ENCODE measurements at places on chromosomes 6 and 20.

- no peaks in the 10 kb centered on the region for H3K36me3 ChIP-seq
- no peak for DNase-seq
- peaks cover 11% of the 10 kb centered on the region for H3K4me1 ChIP-seq
- H3K27ac ChIP-seq, result peak overlapping the region; percentile 24
These were observed 466.1 kb downstream of the BTBD3 start for GRCh38 chr20:12383821-12384220.

GRCh38 chr6:146962329-146962728 is 241.9 kb upstream of the STXBP5 start:
- no peaks in the 10 kb centered on the region for H3K36me3 ChIP-seq
- H3K27ac ChIP-seq, result no peak overlapping the region

DNA sequence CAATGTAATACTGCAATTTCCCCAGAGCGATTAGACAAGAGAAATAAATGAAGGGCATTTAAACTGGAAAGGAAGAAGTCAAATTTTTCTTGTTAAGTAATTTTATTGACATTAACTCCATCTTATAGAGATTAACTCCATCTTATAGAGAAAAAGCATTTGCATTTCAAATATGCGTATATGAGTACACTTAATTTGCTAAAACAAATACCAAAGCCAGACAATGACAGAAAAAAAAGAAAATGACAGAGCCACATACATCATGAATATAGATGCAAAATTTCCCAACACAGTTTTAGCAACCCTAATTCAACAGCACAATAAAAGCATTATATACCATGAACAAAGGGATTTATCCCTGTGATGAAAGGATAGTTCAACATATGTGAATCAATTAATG is 1293.1 kb upstream of the EYS start:
- no peaks in the 10 kb centered on the region for H3K36me3 ChIP-seq
- no peaks in the 10 kb centered on the region for H3K27me3 ChIP-seq
- H3K4me3 ChIP-seq, result no peak overlapping the region
- H3K4me1 ChIP-seq, result no peaks in the 10 kb centered on the region
- no peak overlapping the region for H3K27ac ChIP-seq

GRCh38 chr20:47222468-47223119 is 133.9 kb downstream of the ZMYND8 start:
- no peak overlapping the region for H3K4me3 ChIP-seq
- no peaks in the 10 kb centered on the region for H3K36me3 ChIP-seq
- no peak for DNase-seq

GRCh38 chr6:107116931-107117330 is 1.6 kb upstream of the BEND3 start:
- H3K27ac ChIP-seq, result no peak overlapping the region
- H3K4me3 ChIP-seq, result no peak overlapping the region
- no peaks in the 10 kb centered on the region for H3K27me3 ChIP-seq
- H3K36me3 ChIP-seq, result no peaks in the 10 kb centered on the region
- peaks cover 5% of the 10 kb centered on the region for H3K4me1 ChIP-seq

DNA sequence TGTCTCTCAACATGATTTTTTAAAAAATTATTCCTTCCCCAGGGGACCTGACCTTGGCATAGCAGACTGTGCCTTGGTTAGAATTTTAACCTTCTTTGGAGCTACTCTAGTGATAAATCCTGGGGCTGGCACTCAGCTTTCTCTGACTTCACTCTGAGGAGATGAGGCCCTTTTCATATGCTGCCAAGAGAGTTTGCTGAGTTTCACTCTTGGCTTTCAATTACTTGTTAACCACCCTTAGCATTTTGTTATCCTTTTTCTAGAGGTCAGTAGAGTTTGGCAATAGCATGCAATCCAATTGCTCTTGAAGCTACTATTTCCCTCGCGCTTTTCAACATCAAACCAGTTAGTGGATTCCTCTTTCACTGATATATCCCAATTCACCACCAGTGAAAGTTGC is 920.3 kb downstream of the EYS start:
- no peak for DNase-seq
- no peak overlapping the region for H3K4me3 ChIP-seq
- H3K27me3 ChIP-seq, result no peaks in the 10 kb centered on the region
- H3K36me3 ChIP-seq, result no peaks in the 10 kb centered on the region
- no peaks in the 10 kb centered on the region for H3K4me1 ChIP-seq
- H3K27ac ChIP-seq, result no peak overlapping the region

DNA sequence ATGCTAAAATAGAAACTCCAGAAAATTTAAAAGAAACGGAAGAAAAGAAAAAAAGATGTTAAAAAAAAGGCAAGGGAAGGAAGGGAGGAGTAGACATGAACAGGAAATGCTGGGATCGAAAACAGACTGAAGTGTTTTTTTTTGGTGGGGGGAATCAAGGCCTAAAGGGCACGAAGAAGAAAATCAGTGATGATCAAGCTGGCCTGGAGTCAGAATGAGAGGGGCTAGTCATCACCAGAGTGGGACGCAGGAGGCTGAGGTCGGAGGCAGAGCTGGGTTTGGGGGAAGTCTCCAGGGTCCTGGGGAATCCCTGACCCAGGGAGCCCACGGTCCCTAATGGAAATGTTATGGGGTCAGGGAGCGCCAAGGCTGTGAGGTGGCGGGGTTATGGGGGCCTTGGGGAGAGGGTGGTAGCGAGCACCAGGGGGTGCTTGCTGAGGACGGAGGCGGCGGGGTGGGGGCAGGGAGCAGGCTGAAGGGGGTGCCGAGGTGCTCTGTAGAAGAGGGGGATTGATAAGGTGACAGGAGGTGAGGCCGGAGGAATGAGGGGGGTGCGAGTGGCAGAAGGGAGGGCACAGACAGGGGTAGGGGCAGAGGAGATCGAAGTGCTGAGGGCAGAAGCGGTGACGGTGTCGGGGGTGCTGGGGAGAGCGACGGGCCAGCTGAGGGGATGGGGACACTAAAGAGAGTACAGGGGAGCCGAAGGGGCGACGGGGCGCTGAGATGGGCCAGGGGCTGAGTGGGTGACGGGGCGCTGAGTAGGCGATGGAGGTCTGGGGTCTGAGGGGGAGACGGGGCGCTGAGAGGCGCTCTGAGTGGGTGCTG is 684 bp downstream of the ZNFX1 start:
- peak overlapping the region; percentile 97 for H3K27ac ChIP-seq
- peak overlapping the region; percentile 88 for H3K4me3 ChIP-seq
- peak; percentile 25 for DNase-seq
- peaks cover 55% of the 10 kb centered on the region for H3K36me3 ChIP-seq
- peaks cover 53% of the 10 kb centered on the region for H3K4me1 ChIP-seq

- H3K27ac ChIP-seq, result no peak overlapping the region
- no peaks in the 10 kb centered on the region for H3K4me1 ChIP-seq
- H3K36me3 ChIP-seq, result no peaks in the 10 kb centered on the region
- no peaks in the 10 kb centered on the region for H3K27me3 ChIP-seq
These were observed 348.3 kb upstream of the POU3F2 start for GRCh38 chr6:98486057-98486456.

DNA sequence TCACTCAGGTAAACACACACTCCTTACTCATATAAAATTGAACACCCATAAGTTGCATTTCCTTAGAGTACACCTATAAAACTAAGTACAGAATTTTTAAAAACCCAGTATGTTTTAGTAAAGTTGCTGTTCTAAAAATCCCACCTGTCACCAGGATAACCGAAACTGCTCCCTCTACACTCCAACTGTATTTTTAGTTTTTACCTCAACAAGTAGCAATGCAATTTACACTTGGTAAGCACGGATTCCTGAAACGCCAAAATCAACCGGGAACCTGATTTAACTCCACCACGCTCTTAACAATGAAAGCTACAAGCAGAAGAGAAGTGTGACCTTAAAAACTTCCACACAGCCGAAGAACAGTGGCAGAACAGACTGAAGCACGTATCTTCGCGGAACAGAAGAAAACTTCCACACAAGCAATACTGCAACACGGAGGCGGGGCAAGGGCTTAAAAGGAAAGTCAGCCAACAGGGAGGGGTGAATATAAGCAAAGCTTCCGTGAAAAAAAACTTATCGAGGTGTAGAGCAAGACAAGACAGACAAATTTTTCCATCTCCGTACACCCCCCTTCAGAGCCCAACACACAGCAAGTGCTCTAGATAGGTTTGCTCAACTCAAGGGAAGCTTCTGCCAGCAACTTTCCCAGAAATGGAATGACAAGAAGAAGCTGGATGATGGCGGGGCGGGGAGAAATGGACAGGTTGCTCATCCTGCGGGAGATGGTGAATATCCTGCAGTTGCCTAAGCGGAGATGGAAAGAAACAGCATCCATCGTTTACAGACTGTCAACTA is 1.4 kb downstream of the STAU1 start:
- H3K4me1 ChIP-seq, result peaks cover 35% of the 10 kb centered on the region
- peak overlapping the region; percentile 88 for H3K27ac ChIP-seq
- H3K36me3 ChIP-seq, result no peaks in the 10 kb centered on the region
- DNase-seq, result peak; percentile 20
- H3K27me3 ChIP-seq, result no peaks in the 10 kb centered on the region

DNA sequence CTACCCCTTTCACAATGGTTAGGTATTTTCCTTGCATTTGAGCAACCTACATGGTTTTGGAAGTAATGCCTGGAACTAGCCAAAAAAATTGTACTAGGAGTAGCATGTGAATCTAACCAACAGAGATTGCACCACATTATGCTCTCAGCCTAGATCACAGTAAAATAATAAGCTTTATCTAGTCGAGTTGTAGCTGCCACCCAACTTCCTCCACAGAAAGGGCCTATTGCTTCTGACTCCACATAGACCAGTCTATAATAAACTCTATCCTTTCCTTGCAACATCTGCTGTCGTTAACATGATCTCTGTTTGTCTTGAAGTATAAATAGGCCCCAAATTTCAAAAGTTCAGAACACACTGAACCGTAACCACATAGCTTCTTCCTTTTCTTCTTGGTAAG is 375.5 kb downstream of the PKHD1 start:
- no peak for DNase-seq
- no peaks in the 10 kb centered on the region for H3K27me3 ChIP-seq
- H3K36me3 ChIP-seq, result no peaks in the 10 kb centered on the region
- no peaks in the 10 kb centered on the region for H3K4me1 ChIP-seq
- H3K4me3 ChIP-seq, result no peak overlapping the region
- no peak overlapping the region for H3K27ac ChIP-seq

DNA sequence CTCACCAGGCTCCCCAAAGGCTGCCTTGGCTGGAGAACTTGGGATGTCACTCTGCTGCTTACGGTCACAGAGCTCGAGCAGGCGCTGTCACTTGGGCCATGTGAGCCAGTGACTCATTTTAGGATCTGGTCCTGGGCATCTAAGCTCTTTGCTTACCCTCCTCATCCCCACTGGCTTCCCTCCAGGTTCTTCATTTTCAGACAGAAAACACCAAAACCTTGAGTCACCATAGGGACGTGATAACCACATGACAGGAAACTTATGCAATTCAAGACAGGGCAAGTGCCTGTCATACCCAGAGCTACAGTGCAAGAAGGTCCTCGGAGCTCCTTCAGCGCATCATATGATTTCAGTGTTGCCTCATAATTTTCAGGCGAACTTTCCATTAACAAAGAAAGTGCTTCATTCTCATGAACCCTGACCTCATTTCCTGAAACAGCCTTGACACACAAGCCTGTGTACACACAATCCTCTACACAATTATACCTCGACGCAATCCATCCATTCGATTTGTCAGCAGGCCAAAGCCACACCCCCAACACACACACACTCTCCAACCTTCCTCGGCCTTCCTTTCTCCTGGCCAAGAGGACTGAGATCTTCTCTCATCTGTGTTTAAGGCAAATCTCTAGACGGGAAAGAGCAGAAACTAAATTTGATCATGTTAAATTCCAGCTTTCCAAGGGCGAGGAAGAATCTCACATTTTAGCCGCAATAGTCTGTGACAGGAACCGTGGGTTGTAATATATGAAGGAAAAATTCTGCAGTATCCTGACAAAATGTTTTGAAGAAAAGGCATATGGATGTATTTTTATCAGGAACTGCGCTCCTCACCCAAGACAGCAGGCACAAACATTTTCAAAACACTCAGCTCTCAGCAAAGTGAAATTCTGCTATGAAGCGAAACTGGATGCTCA is 25.3 kb downstream of the TBC1D7 start:
- H3K27me3 ChIP-seq, result no peaks in the 10 kb centered on the region
- DNase-seq, result peak; percentile 58
- peak overlapping the region; percentile 1 for H3K4me3 ChIP-seq
- peaks cover 30% of the 10 kb centered on the region for H3K4me1 ChIP-seq

- no peaks in the 10 kb centered on the region for H3K36me3 ChIP-seq
- no peaks in the 10 kb centered on the region for H3K27me3 ChIP-seq
- peak overlapping the region; percentile 40 for H3K27ac ChIP-seq
- H3K4me3 ChIP-seq, result no peak overlapping the region
- no peaks in the 10 kb centered on the region for H3K4me1 ChIP-seq
These were observed 117.0 kb downstream of the BMP5 start for GRCh38 chr6:55758156-55758937.

GRCh38 chr6:131654326-131654725 is 17.2 kb downstream of the ENPP3 start:
- no peak overlapping the region for H3K27ac ChIP-seq
- H3K4me1 ChIP-seq, result no peaks in the 10 kb centered on the region
- DNase-seq, result no peak
- no peaks in the 10 kb centered on the region for H3K36me3 ChIP-seq
- H3K4me3 ChIP-seq, result no peak overlapping the region

GRCh38 chr20:11045412-11046175 is 371.8 kb upstream of the JAG1 start:
- H3K4me1 ChIP-seq, result no peaks in the 10 kb centered on the region
- DNase-seq, result no peak
- no peak overlapping the region for H3K4me3 ChIP-seq
- no peaks in the 10 kb centered on the region for H3K27me3 ChIP-seq

DNA sequence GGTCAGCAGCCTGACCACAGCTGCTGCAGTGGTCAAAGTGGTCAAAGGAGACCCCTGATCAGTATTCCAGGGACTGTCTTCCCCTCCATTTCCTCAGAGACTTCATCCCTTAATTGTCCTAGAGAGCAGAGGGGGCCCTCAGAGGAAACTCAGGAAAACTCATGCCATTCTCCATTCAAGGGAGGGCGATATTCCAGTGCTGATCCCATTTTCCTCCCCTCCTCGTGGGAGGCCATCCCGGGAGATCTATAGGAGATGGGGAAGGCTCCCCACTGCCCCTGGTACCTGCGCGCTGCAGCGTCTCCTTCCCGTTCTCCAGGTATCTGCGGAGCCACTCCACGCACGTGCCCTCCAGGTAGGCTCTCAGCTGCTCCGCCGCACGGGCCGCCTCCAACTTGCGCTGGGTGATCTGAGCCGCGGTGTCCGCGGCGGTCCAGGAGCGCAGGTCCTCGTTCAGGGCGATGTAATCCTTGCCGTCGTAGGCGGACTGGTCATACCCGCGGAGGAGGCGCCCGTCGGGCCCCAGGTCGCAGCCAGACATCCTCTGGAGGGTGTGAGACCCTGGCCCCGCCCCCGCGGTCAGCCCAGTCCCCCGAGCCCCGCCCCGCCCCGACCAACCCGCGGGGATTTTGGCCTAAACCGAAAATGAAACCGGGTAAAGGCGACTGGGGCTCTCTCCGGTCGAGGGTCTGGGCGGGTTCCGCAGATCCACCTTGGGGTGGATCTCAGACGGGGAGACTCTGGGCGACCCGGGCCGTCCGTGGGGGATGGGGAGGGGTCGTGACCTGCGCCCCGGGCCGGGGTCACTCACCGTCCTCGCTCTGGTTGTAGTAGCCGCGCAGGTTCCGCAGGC is 878 bp downstream of the HLA-C start:
- no peaks in the 10 kb centered on the region for H3K36me3 ChIP-seq
- peak overlapping the region; percentile 97 for H3K4me3 ChIP-seq
- peaks cover 4% of the 10 kb centered on the region for H3K4me1 ChIP-seq
- no peaks in the 10 kb centered on the region for H3K27me3 ChIP-seq

GRCh38 chr6:111894272-111894671 is 21.0 kb upstream of the FYN start:
- H3K36me3 ChIP-seq, result no peaks in the 10 kb centered on the region
- H3K27me3 ChIP-seq, result no peaks in the 10 kb centered on the region
- DNase-seq, result no peak
- no peaks in the 10 kb centered on the region for H3K4me1 ChIP-seq
- no peak overlapping the region for H3K4me3 ChIP-seq
- no peak overlapping the region for H3K27ac ChIP-seq
